ENCODE measurements at places on chromosomes 5 and 9.

GRCh38 chr9:626596-626995 lies 214.9 kb upstream of the DMRT1 start:
- no peak for DNase-seq

- DNase-seq: no peak
Measured at GRCh38 chr9:73237140-73237539, 85.5 kb downstream of the ANXA1 start.

DNA sequence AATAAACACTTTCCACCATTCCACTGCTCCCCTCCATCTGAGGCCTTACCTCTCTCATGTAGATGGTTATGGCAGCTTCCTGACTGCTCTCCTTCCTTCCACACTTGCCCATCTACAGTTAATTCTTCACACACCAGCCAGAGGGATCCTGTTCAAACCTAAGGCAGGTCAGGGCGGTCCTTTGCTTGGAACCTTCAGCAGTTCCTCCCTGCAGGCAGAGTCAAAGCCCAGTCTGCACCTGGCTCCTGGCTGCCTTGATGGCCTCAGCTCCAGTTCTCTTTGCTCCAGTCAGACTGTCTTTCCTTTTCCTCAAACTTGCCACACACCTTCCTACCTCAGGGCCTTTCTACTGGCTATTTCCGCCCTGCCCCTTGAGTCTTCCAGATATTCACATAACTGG lies 30.2 kb upstream of the NR3C1 start:
- no peak for DNase-seq

- no peak for DNase-seq
Measured at GRCh38 chr5:1161108-1161832, 40.1 kb upstream of the SLC6A19 start.

DNA sequence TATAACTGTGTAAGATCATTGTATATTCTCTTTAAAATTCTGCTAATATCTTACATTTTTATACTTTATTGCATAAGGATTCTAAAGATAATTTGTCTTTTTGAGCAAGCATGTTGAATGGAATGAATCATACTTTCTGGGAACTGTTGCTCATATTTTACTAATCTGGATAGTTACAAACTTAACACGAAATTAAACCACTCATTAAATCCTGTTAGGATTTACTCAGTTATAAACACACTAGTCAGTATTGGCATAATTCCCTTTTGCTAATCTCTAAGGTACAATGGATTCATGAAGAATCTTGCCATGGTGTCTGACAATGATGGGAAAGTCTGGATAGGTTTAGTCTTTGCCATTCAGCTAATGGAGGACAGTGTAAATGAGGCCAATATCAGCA lies 338.1 kb upstream of the SMC2 start:
- no peak for DNase-seq

Measured in stimulated activated CD8-positive, alpha-beta memory T cell treated with anti-CD3 and anti-CD28 coated beads, Interleukin-4, amount 100 ng/mL, for 1 hour (primary cell).